CD4-positive, alpha-beta T cell treated with Interleukin-21 for 1 hour (primary cell): ENCODE measurements at places on chromosomes 11 and 22.

GRCh38 chr11:121892863-121893262 is 223.2 kb downstream of the BLID start:
- DNase-seq: no peak

- no peak for DNase-seq
Observed at GRCh38 chr11:66739983-66740382, 11.0 kb upstream of the SPTBN2 start.

DNA sequence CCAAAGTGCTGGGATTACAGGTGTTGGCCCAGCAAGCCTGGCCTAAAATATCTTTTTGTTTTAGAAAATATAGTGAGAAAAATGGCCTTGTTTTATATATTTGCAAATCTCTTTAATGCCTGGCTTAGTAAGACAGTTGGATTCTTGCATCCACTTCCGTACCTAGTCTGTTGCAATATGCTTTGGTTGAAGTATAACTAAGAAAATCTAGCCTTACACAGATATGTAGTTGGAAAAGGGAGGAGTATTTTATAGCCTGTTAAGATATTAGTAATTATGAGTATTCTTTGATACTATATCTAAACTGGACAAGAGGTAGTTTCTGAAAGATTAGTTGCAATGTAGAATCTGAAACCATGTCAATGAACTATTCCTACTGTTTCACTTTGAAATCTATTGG is 65.1 kb downstream of the ZNRF3 start:
- no peak for DNase-seq

DNA sequence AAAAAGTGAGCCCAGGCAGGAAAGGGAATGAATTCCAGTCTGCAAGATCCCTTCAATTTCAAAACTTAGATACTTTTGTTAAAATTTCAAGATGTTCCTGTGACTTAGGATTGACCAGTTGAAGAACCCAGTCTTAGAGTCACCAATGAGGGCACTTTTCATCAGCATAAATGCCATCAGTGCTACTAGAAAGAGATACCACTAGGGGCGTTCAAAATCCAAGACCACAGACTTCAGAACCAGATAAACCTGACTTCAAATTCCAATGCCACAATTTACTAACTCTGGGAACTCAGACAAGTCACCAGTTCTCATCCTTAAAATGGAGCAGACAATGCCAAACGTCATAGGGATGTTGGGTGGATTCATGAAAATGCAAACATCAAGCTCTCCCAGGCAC is 523.2 kb downstream of the BUD13 start:
- no peak for DNase-seq

DNA sequence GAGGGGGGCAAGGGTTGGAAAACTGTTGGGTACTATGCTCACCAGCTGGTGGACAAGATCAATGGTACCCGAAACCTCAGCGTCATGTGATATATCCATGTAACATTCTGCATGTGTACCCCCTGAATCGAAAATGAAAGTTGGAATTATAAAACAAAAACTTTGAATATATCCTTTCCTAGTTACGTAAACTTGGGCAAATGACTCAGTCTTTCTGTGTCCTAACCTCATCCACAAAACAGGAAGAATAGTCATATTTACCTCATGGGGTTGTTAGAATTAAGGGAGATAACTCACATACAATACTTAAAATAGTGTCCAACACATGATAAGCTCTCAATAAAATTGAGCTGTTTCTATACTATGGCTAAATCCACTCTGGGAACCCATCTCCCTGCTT is 620.1 kb upstream of the KIRREL3 start:
- no peak for DNase-seq

DNA sequence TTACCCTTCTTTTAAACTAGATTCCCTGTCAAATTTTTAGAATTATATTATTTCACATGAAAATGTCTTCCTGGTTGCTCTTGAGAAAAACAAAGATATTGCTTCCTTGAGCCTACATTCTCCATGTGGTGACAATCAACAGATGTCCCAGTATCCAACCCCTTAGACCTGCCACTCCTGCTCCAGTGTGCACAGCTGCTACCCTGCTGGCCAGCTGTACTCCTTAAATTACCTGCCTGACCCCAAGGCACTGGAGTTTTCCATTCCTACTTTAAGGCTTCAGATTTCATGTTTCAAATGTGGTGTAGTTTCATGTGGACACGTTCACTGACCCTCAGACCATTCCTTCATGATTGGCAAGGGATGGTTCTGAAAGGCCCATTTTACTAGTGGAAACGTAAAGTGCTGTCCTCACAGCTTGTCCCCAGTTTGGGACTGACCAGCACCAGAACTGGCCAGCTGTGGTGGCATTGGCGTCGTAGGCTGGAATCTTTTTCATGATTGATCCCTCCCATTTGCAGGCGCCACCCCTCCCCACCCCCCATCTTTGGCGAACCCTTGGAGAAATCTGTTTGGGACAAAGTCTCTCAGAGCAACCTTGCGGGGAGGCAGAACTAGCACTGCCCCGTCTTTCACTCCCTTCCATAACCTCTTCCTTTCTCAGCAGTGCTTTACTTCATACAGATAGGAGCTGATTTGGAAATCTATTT is 123.5 kb downstream of the DBX1 start:
- DNase-seq: no peak

DNA sequence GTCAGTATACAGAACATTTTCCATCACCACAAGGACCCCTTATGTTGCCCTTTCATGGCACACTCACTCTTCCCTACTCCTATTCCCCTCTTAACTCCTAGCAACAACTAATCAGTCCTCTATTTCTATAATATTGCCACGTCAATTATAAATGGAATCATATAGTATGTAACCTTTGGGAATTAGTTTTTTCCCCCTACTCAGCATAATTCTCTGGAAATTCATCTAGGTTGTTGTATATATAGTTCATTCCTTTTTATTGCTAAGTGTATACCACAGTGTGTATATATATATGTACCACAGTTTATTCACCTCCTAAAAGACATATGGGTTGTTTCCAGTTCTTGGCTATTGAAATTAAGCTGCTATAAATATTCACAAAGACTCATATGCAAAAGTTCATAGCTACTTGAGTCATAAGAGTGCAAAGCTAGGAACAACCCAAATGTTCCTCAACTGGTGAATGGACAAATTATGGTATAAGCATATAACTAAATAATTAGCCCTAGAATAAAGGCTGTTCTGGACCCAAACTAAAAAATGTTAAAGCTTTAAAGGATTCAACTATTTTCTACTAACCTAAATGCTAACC is 41.3 kb downstream of the TUB start:
- DNase-seq: no peak

- no peak for DNase-seq
Observed at GRCh38 chr11:130145311-130145812, 14.2 kb upstream of the ST14 start.

GRCh38 chr11:15062599-15062998 is 10.8 kb upstream of the CALCB start:
- DNase-seq: no peak

DNA sequence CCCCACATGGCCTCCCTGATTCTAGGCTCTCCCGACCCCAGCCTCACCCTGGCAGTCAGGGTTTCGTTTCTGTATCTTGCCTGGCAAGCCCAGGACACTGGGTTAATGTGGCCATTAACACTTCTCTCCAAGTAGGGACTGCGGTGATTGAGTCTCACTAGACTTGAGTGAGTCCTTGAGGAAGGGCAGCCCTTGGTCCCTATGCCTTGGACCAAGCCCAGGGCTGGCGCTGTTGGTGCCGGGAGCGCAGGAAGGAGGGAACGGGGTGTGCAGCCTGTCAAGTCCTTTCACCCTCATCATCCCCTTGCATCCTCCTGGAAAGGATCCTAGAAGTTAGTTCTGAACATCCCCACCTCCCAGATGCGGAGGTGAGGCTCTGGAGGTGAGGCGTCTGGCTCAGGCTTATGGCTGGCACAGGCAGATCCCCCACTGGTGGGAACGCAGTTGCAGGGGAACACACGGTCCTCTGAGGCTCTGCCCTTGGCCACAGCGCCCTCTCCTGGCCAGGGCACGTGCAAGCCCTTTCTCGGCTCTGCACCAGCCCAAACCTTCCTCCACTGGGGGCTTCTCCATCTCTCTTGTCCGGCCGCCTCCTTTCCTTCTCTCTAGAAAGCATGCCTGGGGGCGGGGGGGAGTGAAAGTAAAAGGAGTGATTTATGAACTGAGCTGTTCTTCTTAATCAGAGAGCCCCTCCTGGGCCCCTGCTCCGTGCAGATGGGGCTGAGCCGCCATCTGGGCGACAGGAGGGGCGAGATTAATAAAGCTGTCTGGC is 56.7 kb downstream of the TP53I11 start:
- peak; percentile 55 for DNase-seq

GRCh38 chr11:44310463-44311272 is 729 bp upstream of the ALX4 start:
- no peak for DNase-seq

- no peak for DNase-seq
Observed at GRCh38 chr22:39290724-39291161, 28.7 kb downstream of the RPL3 start.

GRCh38 chr11:120827198-120827597 is 196.7 kb upstream of the TBCEL start:
- DNase-seq: no peak

DNA sequence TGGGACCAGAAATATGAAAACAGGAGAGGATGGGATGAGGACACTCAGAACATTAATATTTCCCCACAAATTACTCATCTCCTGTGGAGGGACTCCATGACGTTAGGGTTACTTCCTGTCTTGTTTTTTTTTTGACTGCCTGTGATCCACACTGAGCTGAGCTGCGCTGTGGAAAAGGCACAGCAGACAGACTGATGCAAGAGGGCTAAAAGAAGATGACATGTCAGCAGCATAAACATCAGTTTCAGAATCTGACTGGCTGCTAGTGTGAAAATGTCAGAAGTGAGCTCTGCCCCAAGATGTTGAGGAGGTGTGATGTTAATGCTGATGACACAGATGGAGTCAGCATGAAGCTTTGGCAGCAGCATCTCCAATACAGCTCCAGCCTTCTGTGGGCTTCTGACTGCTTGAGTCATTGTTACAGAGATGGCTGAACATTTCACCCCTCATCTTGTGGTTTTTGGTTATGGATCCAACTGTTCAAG is 286.8 kb downstream of the BLID start:
- DNase-seq: no peak

DNA sequence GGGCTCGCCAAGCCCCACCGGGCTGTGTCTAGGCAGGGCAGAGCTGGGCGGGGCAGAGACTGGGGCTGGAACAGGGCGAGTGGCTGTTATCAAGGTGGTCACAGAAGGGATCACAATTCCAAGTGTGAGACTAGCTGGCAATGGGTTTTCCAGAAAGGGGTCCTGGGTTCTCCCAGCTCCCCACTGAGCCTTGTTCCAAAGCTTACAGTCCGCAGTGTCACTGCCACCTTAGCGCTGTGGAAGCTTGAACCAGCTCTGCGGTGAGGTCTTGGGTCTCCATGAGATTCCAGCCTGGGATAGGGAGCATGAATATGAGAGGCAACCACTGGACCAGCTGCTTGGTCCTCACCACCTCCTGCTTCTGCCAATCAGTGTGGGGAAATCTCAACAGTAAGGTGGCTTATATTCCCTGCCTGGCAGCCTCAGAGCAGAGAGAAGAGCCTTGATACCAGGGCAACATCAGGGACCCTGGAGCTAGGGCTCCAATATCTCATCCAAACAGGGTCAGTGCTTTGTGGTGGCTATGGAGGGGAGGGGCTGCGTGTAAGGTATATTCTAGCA is 831 bp downstream of the CD44 start:
- DNase-seq: no peak

DNA sequence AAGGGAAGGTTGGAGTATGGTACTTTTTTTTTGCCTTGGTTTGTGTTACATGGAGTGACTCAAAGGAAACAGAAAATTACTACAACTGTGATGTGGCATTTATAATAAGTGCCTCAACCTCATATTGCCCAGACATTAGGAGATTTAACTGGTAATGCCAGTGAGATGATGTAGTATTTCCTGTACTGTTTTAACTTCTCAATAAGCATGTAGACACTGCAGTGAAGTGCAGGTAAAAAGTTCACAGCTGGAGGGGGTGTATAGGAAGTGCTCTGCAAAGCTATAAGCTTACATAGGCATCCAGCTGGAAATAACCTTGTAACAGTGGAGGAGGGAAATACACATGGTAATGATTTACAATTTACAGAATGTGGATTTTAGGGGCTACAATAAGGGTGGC is 138.2 kb upstream of the MTMR2 start:
- DNase-seq: peak; percentile 15

DNA sequence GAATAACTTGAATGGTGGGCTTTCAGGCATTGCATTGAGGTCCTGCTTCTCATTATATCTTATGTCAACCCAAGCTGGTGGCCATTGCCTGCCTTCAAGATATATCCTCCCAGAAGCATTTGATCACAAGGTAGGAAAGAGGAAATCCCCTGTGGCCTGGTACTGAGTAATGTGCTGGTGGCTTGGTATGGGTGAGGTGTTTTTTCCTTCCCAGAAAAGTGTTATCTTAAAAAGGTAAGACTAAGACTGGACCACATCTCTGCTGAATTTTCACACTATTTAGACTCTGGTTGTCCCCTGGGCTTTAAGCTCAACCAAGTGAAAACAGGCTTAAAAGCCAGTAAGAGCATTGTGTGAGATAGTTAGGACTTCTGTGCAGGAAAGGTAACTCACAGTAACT is 3.7 kb downstream of the INSC start:
- no peak for DNase-seq

- no peak for DNase-seq
Observed at GRCh38 chr11:134862587-134863195, 450.6 kb upstream of the B3GAT1 start.

DNA sequence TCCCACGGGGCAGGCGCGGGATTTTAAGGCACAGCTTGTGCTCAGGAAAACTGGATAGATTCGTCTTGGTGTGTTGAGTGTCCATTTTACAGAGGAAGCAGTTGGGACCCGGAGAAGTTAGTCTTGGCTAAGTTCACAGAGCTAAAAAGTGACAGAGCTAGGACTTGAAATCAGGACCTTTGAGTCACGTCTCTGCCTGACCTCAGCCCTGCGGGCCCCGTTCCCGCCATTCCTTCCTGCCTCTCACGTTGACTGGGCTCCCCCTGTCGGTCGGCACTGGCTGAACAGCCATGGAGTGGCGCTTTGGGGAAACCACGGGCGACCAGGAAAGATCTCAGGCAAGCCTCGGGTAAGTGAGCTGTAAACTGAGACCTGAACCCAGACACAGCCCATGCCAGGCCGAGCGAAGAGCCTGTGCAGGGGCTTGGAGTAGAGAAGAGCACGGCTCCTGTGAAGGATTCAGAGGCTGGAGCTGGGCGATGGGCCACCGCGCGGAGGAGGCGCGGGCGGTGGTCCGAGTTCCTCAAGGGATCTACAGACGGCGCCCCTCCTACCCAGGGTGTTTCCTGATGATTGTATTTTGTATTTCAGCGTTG is 54.1 kb downstream of the WNT11 start:
- DNase-seq: peak; percentile 76

GRCh38 chr11:134377876-134378275 is 34.2 kb downstream of the B3GAT1 start:
- DNase-seq: no peak

DNA sequence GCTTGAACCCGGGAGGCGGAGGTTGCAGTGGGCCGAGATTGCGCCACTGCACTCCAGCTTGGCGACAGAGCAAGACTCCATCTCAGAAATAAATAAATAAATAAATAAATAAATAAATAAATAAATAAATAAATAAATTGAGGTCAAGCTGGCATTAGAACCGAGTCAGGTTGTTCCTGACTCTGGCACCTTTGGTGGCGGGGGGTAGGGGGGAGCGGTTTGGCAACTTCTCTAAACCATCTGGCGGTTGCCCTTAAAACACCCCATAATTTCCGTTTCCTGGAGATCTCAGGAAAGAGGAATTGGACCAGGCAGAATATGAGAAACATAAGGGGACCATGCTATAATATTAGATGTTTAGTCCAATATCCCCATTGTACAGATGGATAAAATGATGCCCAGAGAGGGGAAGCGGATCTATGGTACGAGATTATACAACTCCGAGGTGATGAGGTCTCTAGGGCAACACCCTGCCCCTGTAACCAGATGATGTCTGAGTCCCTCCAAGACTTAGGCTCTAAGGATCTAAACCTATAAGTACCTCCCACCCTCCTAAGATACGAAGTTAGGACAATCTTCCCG is 785 bp downstream of the CLPB start:
- peak; percentile 12 for DNase-seq
